ENCODE measurements at places on chromosomes 13 and 19.
A peak's percentile ranks its signal among the peaks of the same experiment; 100 is the strongest.

- DNase-seq: no peak
These were observed 201.7 kb upstream of the UBL3 start for GRCh38 chr13:30052120-30052519.

DNA sequence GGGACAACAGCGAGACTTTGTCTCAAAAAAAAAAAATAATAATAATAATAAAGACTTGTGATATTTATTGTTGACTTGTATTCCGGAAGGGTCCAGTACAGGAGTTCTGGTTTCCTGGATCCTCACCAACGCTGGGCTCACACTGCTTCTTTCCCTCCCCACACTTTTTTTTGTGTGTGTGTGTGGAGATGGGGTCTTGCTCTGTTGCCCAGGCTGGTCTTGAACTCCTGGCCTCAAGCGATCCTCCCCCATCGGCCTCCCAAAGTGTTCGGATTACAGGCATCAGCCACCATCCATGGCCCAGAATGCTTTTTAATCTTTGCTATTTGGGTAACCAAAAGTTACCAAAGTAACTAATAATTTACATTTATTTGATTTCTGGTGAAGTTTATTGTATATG, 39.1 kb downstream of the SIPA1L3 start:
- no peak for DNase-seq

DNA sequence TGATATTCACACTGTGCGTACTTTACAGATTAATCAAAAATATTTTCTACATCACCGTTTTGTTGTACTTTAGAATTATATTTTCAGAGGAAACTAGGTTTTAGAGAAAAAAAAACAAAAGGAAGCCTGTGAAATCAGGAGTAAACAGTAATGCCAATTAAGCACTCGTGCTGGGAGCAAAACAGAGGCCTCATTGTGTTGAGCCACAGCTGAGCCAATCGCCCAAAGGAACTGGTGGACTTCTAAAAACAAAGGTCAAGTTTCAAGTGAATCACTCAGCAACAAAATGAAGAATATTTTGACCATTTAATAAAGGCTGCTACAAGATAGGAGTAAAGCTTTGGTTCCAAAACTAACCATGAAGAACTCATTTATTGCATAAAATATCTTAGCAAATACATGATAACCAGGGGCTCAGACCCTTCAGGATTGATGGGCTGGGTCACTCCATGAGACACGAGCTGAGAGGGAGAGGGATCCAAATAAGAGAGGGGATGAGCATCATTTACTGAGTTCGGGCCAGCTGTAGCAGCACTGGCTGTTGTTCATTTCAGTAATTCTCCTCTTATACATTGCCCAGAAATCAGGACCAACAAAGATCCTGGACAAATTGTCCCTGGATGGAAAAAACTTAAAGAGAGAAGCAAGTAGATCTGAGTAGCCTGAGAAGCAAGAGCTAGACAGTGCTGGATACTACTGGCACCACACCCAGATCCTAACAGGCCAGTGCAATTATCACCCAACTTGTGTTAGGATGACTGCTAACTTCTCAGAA, 8.3 kb upstream of the NALCN start:
- DNase-seq: no peak

- peak; percentile 81 for DNase-seq
These were observed 188.8 kb downstream of the POSTN start for GRCh38 chr13:37409756-37410155.

DNA sequence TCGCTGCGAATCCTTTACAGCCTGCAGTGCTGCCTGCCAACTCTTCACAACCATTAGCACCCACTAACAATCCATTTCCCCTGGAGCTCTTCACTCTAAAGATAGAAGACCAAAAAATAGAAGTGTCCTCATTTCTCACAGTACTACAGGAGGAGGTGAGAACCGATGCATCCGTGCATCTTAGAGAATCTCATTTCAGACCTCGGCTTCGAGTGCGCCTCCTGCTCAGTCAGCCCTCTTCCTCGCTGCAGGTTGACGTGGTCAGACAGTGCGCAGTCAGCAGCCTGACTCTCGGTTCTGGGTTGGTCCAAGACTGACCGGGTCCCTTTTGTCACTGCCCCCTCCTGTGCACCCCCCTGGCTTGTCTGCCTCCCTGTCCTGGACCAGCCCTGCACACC, 85.3 kb downstream of the RAB20 start:
- DNase-seq: no peak

DNA sequence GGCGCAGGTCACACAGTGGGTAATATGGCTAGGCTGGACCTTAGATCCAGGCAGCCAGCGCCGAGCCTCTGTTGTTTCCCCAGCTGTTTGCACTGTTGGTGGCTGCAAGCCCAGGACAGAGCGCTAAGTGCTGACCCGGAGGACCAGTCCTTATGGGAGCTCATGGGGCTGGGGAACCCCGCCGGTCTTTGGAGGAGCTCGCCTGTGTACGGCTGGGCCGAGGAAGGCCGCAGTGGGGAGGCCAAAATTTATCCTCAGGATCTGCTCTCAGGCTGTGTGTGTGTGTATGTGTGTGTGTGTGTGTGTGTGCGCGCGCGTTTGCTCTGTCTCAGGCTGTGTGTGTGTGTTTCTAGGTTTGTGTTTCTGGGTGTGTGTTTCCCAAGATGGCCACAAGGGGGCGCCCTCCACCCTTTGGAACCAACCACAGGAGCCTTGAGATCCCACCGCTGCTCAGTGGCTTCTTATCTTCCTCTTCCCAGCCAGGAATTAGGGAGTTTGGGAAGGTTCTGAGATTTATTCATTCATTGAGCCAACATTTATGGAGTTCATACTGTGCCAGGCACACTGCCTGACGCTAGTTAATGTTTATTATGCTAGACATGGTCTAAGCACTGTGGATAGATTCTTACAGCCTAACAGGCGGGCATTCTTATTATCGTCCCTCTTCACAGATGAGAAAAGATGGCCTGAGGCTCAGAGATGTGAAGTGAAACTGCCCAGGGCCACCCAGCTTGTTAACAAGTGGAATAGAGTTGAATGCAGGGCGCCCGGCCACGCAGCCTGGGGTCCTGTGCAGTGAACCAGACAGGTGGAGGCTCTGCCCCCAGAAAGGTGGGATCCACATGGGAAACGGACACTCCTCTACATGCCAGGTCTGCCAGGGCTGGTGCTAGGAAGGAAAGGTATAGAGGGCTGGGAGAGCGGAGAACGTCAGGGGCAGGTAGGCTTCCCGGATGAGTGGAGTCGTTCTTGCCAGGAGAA, 13.0 kb downstream of the PGLYRP1 start:
- DNase-seq: peak; percentile 53

- peak; percentile 51 for DNase-seq
These were observed 9.0 kb upstream of the CEACAM5 start for GRCh38 chr19:41699231-41699967.

GRCh38 chr19:50790922-50791467, 780 bp downstream of the ACP4 start:
- DNase-seq: no peak

DNA sequence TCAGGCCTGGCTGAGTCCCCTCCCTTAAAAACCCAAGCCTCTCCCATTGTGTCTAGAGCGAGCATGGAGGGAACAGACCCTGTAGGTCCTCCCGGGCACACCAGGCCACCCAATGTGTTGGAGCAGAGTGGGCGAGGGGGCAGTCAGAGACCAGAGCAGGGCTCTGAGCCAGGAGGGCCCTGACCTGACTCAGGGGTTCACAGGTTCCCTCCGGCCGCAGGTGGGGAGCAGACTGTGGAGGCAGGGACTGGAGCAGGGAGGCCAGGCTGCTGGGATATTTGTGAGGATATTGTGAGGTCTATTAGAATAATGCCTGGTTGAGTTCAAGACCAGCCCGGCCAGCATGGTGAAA, 1.6 kb upstream of the TYROBP start:
- DNase-seq: no peak

GRCh38 chr13:48770372-48770771, 116.6 kb downstream of the CYSLTR2 start:
- no peak for DNase-seq

DNA sequence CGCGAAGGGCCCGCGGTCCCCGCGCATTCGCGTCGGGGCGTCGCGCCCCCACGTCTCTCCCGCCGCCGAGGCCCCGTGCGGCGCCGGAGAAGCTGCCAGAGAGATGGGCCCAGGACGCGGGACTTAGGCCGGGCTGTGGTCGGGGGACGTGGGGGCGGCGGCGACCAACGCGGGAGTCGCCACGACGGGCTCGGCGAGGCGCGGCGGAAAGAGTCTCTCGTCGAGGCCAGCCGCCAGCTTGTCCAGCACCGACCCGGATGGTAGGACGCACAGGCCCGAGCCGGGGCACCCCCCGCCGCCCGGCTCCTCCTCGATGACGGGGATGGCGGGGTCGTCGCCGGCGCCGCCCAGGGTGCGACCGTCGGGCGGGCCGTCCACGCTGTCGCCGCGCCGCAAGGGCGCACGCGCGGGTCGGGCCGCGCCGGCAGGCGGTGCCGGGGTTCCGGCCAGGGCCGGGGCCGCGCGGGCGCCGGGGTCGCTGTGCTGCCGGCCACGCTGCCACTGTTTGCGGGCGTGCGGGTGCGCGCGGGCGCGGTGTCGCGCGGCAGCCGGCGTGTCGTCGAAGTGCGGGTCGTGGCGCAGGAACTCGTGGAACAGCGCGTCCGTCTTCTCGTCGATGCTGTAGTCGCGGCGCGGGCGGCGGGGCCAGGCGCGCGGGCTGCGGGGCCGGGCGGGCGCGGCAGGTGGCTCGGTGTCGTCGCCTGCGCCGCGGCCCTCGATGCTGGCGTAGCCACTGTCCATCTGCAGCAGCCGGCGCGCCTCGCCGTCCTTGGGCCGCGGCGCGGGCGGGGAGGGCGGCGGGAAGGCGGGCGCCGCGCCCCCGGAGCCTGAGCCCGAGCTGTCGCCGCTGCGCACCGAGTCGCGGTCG, 8.5 kb downstream of the CBARP start:
- no peak for DNase-seq

- DNase-seq: no peak
These were observed 8.1 kb downstream of the CEBPA start for GRCh38 chr19:33294058-33294798.

DNA sequence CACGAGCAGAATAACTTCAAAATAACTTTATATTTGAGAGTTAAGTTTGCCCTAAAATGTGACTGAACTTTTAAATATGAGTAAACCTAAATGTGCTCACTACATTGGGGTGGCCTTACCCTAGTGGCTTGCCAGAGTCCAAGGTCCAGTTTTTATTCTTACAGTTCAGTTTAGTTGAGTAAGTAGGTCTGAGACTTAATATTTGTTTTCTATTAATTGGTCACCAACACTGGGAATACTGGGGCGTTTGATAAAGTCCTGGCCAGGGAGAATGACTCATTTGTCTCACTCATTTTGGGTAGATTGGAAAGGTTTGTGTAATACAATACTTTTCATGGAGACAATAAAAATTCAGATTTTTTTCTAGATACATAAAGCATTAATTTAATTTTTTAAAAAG, 127.8 kb upstream of the SPATA13 start:
- DNase-seq: no peak

DNA sequence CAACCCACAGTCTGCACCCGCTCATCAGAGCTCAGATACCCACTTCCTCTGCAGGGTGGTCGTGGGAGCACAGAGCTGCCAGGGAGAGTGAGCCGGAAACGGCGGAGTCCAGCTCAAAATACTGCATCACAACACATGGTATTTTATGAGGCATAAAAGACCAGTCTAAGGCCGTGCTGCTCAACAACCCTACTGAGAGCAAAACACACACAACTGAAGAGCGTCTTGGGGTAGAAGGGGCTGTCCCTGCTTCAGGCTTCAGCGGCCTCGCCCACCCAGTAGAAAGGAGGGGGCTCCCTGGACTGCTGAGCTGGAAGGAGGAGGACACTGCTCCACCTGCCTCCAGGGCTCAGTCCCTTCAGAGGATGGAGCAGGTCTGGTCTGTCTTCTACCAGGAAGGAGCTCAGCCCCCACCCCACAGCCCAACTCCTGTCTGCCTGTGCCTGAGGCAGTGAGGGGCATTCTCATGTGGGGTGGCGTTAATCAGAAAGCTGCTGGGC, 36.9 kb downstream of the NAXD start:
- no peak for DNase-seq

GRCh38 chr13:98972059-98972458, 5.8 kb downstream of the DOCK9 start:
- no peak for DNase-seq

DNA sequence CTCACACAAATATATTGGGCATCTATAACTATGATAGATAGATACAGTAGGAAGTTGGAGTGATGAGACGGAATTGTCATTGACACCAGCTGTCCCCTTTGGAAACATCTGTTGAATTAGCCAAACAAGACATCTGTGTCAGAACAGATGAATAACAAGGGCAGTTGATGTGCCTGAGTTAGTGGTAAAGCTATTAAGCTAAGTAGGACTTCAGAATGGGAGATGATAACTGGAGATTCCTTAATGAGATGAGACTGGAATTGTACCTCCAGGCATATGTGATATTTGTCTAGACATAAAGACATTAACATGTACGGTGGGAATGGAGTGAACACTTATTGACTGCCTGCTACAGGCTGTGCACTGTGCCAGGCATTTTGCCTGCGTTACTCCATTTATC, 78.7 kb downstream of the MBNL2 start:
- no peak for DNase-seq

DNA sequence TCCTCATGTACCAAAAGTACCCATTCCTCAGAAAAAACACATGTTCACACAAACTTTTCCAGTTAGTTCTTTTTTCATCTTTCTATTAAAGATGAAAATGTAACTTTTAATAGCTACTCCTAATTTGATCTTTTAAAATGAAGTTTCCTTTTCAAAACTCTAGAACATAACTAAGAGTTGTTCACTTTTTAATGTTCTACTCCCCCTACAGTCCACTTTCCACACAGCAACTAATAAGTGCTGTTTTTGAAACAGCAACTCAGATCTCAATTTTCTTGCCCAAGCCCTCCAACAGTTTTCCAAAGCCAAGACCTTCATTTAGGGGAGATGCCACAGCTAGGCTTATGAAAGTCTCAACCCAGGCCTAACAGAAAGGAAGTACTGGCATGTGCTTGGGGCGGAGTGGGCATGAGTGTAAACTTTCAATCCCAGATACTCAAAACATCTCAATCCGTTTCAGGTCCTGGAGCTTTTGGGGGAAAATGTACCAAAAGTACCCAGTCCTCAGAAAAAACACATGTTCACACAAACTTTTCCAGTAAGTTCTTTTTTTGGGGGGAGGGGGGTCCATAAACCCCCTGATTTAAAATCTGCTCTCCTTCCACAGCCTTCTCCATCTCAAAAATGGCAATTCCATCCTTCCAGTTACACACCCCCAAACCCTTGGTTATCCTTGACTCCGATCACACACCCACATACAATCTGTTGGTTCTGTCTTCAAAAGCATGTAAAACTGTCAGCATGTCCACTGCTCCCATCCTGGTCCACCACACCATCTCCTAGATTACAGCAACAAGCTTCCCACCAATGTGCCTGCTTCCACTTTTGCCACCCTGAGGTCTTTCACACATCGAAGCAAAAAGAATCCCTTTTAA, 2.0 kb downstream of the FBL start:
- DNase-seq: peak; percentile 50

DNA sequence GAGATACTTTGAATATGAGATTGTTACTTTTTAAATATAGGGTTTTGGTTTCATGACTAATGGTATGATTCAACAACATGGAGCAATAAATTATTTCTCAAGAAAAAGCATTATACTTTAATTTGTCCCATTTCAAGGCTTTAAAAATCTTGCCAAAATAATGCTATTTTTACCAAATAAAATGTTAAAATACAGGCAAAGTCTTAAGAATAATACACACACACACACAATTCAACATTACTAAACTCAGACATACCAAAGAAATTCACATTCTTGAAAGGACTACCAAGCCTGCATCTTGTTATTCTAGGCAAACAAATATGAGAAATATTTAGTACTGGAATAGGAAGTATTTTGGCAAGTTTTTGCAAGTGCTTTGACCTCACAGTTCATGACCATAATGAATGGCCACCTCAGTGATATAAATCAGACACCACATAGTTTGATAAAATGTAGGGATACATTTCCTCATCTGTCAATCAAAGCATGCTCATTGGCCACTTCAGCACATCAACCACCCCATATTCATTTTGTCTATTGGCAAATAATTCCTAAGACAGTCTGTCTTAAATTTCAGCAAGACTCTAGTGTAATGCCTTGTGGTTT, 107.2 kb downstream of the NALCN start:
- DNase-seq: peak; percentile 44
